NCI-H226 (cell line): ENCODE measurements at places on chromosomes 7 and 10.

GRCh38 chr10:81096558-81096957 lies 558.9 kb downstream of the SH2D4B start:
- no peak for DNase-seq

DNA sequence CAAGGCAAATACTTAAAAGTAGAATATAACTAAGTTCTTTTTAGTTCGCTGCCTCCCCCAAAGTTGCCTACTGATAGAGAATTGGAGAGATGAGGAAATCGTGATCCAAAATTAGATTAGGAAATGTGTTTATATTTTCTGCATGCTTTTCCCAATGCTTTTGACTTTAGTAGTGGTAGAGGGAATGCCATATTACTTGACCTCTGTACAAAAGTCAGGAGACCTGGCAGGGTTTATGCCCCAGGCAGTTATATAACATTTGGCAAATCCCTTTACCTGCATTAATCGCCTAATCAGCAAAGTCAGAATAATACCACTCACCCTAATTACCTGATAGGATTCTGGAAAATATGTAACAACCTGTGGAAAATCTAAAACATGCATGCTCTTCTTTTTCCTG lies 142.9 kb downstream of the ANKRD30A start:
- DNase-seq, result no peak

GRCh38 chr10:49076319-49076718 lies 39.0 kb downstream of the VSTM4 start:
- DNase-seq, result no peak

DNA sequence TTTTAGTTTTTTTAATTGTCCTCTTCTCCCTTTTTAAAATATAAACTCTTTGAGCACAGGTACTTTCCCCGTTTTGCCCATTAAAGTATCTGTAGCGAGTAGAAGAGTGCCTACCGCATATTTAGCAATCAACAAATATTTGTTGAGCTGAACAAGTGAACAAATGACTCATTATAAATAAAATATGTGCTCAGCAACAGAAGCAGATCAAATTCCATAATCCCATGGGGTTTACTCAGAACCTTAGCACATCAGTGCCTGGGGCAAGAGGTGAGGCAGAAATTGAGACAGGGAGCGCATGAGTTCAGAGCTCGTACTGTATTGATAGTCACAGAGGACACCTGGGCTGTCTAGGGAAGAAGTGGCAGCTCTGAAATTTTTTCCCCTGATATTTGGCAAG lies 161.0 kb downstream of the SEM1 start:
- no peak for DNase-seq

GRCh38 chr10:119412244-119413092 lies 130.1 kb downstream of the RGS10 start:
- DNase-seq, result no peak

DNA sequence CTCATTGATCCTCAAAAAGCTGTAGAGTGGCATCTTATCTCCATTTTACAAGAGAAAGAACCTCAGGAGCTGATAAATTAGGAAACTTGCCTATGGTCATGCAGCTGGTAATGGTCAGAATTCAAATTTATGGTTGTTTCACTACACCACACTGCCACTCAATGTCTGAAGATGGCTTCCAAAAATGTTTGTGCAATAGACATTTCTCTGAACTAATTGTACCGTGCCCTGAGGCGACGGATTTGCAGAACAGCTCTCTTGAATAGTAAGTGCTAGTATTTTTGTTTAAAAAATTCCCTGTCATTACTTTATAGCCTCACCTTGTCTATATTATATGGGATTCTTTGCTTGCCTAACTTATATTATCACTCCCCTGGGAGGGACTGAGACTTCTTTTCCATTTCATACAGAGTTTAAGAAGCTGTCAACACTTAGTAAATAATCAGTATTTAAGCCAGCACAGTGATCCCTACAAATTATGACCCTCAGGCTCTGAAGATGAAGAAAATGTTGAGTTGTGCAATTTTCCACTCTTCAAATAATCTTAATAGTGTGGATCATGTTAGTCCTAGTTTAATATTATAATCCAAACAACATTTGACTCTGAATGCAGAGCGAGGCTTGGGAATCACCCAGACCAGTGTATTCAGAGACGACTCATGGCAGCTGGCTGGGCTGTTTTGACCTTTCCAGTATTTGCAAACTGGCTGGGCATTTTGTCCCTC lies 346.6 kb downstream of the PTEN start:
- DNase-seq, result peak; percentile 12

- no peak for DNase-seq
Observed at GRCh38 chr10:79360499-79361342, 13.5 kb downstream of the PPIF start.

DNA sequence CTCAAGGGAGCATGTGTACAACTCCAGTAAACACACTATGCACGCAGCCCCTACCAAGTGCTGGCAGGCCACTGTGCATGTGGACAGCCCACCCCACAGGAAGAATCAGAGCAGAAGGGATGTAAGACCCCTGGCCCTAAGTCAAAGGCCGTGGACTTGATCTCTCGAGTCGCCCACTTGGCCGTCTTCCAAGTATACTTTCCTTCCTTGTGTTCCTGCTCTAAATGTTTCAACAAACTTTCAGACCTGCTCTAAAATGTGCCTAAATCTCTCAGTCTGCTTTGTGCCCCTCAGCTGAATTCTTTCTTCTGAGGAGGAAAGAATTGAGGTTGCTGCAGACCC lies 21.1 kb upstream of the NOM1 start:
- DNase-seq, result no peak

DNA sequence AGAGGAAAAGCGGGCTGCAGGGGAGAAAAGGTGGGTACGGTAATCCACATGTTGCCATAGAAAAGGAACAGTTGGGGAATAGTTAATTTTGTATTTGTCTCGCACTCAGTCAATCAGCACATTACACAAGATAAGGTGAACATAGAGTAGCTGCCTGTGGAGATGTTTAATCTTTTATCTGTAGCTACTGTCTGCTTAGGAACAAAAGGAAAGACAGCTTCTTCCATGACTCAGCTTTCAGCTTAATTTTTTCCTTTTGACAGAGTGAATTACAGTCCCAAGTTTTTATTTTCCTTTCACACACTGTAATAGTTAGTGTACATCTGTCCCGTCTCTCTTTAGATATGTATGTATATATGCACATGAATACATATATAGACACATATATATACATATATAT lies 39.3 kb upstream of the PODXL start:
- DNase-seq, result no peak

GRCh38 chr7:156578978-156579430 lies 61.6 kb upstream of the RNF32 start:
- no peak for DNase-seq

DNA sequence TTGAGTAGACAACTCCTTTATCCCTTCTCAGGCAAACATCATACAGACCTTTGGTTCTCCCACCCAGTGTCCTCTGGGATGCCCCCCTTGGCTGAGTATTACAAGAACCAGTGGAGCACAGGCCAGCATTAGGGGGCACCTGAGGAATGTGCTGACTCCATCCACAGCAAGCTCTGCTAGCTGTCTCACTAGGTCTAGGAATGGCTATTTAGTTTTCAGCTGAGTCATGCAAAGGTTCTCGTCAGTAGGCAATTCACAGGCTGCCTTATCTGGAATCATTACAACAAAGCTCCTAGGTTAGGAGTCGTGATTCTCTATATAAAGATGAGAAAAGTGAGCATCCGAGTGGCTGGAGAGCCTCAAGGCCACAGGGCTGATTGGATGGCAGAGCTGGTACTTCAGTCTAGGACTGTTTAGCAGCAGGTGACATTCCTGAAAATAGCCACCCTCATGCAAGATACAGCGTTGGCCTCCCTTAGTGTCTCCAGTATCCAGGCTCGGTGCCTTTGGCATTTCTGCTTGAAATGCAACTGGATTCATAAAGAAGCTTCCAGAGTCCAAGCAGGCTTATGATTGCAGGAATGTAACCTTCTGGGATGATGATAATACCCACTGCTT lies 75.8 kb downstream of the CDCA7L start:
- DNase-seq, result peak; percentile 65

- DNase-seq, result no peak
Observed at GRCh38 chr10:1981976-1982375, 244.7 kb upstream of the ADARB2 start.

DNA sequence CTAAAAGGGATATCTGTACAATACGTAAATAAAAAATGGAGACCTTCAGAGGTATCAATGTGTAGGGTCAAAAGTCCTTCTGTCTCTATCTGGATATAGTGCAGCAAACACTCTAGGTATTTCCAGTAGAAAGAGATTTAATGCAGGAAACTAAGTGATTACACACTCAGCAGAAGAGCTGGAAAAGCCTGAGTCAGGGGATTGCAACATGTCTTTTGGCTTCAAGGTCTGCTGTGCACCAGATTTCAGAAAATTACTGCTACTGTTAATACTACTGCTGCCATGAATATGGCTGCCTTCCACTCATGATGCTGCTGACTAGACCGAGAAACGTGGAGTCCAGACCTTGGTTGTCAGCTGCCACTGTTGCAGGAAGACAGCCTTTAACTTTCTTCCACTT lies 94.9 kb upstream of the DLX6 start:
- no peak for DNase-seq

- peak; percentile 56 for DNase-seq
Observed at GRCh38 chr7:53642361-53642760, 606.9 kb downstream of the POM121L12 start.

- DNase-seq, result no peak
Observed at GRCh38 chr10:67327626-67328535, 368.1 kb downstream of the CTNNA3 start.

GRCh38 chr10:124996127-124996853 lies 54.4 kb downstream of the ZRANB1 start:
- DNase-seq, result no peak

GRCh38 chr10:59807629-59808620 lies 54.7 kb upstream of the MRLN start:
- no peak for DNase-seq

DNA sequence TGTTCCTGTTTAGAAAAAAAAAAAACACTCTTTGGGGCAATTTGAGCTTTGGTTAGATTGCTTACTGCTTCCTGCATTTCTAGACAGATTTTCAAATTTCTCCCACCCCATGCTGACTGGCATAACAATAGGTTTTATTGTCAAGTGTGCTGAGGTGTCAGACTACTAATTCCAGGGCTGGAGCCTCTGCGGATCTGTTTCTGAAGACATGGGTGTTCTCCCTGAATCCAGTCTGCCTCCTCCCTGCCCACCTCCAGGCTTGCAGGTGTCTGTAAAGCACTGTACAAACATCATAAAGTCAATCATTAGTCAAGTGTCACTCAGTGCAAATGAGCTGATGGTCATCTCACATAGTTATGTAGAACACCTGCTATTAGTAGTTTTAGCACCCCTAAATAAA lies 292.4 kb downstream of the GATA3 start:
- DNase-seq, result no peak

DNA sequence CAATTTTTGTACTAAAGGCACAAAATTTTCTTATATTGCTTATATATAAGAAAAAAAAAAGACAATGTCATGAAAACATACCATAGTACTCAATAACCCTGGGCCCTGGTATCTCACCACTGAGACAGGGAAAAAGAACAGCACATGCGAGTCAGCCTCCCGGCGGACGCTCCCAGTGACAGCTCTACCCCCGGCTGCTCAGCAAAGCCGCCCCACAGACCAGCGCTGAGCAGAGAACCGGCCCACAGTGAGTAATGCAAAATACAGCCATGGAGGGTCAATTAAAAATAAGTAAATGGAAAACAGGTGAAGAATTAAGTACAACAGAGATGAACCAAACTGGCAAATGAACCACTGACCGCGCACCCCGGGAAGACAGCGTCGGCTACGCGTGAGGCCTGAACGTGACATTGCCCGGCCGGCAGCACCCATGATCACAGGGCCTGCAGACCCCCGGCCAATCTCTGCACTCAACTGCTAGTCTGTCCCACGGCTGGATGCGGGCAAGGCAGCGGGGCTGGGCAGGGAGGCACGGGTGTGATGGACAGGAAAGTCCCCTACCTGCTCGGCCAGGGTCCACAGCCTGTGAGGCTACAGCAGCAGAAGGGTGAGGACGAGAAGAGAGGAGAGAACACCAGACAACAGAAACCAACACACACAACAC lies 175.9 kb downstream of the ZMYND11 start:
- no peak for DNase-seq
